Thymus (tissue), 14 donors: ENCODE measurements at places on chromosomes 1 and 21.
A peak's percentile ranks its signal among the peaks of the same experiment; 100 is the strongest.

GRCh38 chr1:215631489-215631888 is 64.4 kb downstream of the KCTD3 start:
- H3K4me3 ChIP-seq = no peak overlapping the region
- no peak for DNase-seq
- no peak overlapping the region for H3K27ac ChIP-seq
- no peaks in the 10 kb centered on the region for H3K36me3 ChIP-seq

DNA sequence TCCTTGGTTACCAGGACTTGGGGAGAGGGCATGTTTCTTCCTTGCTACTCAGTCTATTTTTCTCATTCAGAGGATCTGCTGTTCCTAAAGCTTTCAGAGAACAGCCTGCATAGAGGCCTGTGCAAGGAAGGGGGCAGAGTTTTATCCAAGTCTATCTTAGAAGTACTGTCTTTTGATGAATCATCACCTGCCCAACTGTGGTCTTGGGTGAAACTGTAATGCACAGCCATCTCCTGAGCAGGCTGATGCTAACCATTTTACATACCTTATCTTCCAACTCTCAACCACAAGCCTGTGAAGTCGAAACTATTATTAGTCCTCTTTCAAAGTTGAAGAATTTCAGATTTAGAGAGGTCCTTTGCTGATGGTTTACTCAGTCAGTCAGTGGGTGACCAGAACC is 368.0 kb downstream of the HHAT start:
- H3K4me3 ChIP-seq = no peak overlapping the region
- no peaks in the 10 kb centered on the region for H3K36me3 ChIP-seq
- H3K27me3 ChIP-seq = no peaks in the 10 kb centered on the region

- H3K4me3 ChIP-seq = no peak overlapping the region
- DNase-seq = no peak
- peaks cover 75% of the 10 kb centered on the region for H3K36me3 ChIP-seq
- H3K27ac ChIP-seq = peak overlapping the region; percentile 59
- no peaks in the 10 kb centered on the region for H3K27me3 ChIP-seq
These were observed 15.9 kb downstream of the TMEM63A start for GRCh38 chr1:225866061-225866837.

DNA sequence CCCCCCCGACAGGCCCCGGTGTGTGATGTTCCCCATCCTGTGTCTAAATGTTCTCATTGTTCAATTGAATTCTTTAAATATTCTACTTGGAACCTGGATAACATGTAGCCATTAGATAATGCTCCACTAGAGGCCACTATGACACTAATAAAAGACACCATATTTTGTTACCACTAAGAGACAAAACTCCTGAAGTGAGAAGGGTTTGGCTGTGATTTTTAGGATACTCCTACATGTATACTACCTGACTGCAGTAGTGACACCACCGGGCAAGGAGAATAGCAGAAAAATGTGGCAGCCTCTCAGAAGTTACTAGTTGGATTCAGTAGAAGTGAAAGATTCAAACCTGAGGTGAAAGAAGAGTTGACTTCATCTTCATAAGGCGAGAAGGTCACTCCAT is 36.0 kb downstream of the F5 start:
- H3K4me3 ChIP-seq = no peak overlapping the region
- H3K27me3 ChIP-seq = no peaks in the 10 kb centered on the region
- no peak overlapping the region for H3K27ac ChIP-seq
- H3K4me1 ChIP-seq = no peaks in the 10 kb centered on the region

- H3K27ac ChIP-seq = no peak overlapping the region
- no peaks in the 10 kb centered on the region for H3K36me3 ChIP-seq
- H3K4me1 ChIP-seq = no peaks in the 10 kb centered on the region
- DNase-seq = no peak
These were observed 314.2 kb downstream of the RWDD3 start for GRCh38 chr1:95548211-95548610.

DNA sequence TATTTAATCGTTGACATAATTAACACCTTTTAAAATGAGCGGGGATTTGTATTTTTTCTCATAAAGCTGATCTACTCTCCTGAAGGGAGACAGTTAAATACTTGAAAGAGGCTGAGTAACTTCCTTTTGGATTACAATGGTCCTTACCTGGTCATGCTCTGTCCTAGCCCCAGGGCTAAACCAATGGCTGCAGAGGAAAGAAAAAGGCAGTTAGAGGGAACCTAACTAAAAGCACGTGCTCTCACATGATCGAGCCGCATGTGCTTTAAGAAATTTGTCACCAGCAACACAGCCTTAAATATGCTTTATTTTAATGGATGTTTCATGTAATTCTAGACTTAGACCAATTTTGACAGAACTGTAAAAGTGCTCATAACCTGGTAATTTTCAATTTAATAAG is 132.7 kb downstream of the GPATCH2 start:
- H3K27ac ChIP-seq = no peak overlapping the region
- H3K4me1 ChIP-seq = no peaks in the 10 kb centered on the region
- DNase-seq = no peak
- H3K27me3 ChIP-seq = no peaks in the 10 kb centered on the region

GRCh38 chr1:214383381-214384372 is 102.7 kb downstream of the SMYD2 start:
- no peaks in the 10 kb centered on the region for H3K36me3 ChIP-seq
- H3K27ac ChIP-seq = no peak overlapping the region
- no peak overlapping the region for H3K4me3 ChIP-seq
- H3K27me3 ChIP-seq = no peaks in the 10 kb centered on the region
- H3K4me1 ChIP-seq = no peaks in the 10 kb centered on the region

DNA sequence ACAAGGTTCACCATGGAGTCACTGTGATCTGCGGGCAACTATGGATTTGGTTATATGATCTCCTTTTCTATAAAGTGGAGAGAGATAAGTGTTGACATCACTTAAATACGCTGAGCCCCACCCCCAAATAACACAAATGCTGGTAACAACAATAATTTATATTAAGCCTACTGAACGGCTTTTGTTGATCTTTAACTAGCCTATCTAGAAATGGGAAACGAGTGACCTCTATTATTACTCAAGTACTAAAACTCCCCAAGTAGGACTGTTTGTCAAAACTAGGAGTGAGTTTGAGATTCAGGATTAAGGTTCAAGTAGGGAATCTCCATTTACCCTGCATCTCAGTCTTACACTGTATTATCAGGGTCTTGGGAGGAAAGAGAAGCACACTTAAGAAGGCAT is 52.2 kb downstream of the MAP3K7CL start:
- peak overlapping the region; percentile 57 for H3K27ac ChIP-seq
- H3K36me3 ChIP-seq = no peaks in the 10 kb centered on the region
- no peaks in the 10 kb centered on the region for H3K27me3 ChIP-seq

DNA sequence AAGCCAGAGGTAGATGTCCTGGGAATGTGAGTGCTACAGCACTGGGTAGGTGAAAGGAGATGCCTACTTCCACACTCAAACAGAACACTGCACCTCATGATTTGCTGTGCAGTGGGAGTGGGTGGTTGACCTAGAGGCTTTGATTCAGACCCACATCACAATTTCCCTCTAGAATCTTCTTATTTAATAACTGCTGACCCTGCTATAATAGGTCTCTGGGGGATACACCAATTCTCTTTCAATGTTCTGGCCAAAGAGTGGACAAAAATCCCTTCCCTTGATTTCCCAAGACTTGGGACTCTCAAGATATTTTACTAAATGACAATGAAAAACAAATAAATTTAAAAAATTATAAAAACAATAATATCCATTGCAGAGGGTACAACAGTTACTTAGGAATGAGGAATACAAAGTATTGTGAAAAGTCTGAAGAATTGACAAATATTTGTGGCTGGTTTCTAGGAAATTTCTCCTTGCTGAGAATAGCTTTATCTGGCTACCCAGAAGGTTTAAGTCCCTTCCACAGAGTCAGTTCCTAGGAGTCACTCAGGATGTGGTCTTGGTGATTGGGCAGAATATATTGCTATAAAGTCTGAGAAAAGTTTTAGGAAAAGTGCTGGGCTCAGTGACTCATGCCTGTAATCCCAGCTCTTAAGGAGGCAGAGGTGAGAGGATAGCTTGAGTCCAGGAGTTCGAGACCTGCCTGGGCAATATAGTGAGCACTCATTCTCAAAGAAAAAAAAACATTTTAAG is 2.4 kb upstream of the FCGR2A start:
- H3K27ac ChIP-seq = no peak overlapping the region
- H3K4me1 ChIP-seq = peaks cover 8% of the 10 kb centered on the region
- H3K36me3 ChIP-seq = no peaks in the 10 kb centered on the region

- no peak overlapping the region for H3K27ac ChIP-seq
- no peak for DNase-seq
- no peaks in the 10 kb centered on the region for H3K27me3 ChIP-seq
- H3K4me1 ChIP-seq = no peaks in the 10 kb centered on the region
- no peaks in the 10 kb centered on the region for H3K36me3 ChIP-seq
- no peak overlapping the region for H3K4me3 ChIP-seq
These were observed 264.2 kb downstream of the HMCN1 start for GRCh38 chr1:185998391-185998790.

DNA sequence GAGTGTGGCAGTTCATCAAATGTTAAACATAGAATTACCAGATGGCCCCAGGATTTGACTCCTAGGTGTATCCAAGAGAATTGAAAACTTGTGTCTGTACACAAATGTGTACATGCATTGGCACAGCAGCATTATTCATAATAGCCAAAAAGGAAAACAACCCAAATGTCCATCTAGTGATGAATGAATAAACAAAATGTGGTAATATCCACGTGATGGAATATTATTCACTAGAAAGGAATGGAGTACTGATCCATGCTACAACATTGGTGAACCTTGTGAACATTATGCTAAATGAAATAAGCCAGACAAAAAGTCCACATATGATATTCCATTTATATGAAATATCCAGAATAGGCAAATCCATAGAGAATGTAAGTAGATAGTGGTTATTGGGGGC is 77.7 kb downstream of the RAVER2 start:
- H3K4me1 ChIP-seq = no peaks in the 10 kb centered on the region
- no peak overlapping the region for H3K27ac ChIP-seq
- no peaks in the 10 kb centered on the region for H3K36me3 ChIP-seq

GRCh38 chr1:59819566-59820438 is 5.1 kb downstream of the HOOK1 start:
- peaks cover 7% of the 10 kb centered on the region for H3K4me1 ChIP-seq
- no peaks in the 10 kb centered on the region for H3K36me3 ChIP-seq
- no peak overlapping the region for H3K27ac ChIP-seq

- no peak overlapping the region for H3K4me3 ChIP-seq
- no peaks in the 10 kb centered on the region for H3K27me3 ChIP-seq
- no peak for DNase-seq
- no peak overlapping the region for H3K27ac ChIP-seq
- no peaks in the 10 kb centered on the region for H3K36me3 ChIP-seq
These were observed 63.9 kb upstream of the DISP3 start for GRCh38 chr1:11414926-11415538.

- no peaks in the 10 kb centered on the region for H3K36me3 ChIP-seq
- H3K4me1 ChIP-seq = peaks cover 33% of the 10 kb centered on the region
- H3K27ac ChIP-seq = peak overlapping the region; percentile 96
- DNase-seq = peak; percentile 85
These were observed 17.7 kb upstream of the PTPRC start for GRCh38 chr1:198620951-198621824.

- peak; percentile 27 for DNase-seq
- no peaks in the 10 kb centered on the region for H3K36me3 ChIP-seq
- no peaks in the 10 kb centered on the region for H3K27me3 ChIP-seq
- H3K4me3 ChIP-seq = no peak overlapping the region
- no peak overlapping the region for H3K27ac ChIP-seq
- no peaks in the 10 kb centered on the region for H3K4me1 ChIP-seq
These were observed 186.5 kb downstream of the FASLG start for GRCh38 chr1:172845371-172845770.

DNA sequence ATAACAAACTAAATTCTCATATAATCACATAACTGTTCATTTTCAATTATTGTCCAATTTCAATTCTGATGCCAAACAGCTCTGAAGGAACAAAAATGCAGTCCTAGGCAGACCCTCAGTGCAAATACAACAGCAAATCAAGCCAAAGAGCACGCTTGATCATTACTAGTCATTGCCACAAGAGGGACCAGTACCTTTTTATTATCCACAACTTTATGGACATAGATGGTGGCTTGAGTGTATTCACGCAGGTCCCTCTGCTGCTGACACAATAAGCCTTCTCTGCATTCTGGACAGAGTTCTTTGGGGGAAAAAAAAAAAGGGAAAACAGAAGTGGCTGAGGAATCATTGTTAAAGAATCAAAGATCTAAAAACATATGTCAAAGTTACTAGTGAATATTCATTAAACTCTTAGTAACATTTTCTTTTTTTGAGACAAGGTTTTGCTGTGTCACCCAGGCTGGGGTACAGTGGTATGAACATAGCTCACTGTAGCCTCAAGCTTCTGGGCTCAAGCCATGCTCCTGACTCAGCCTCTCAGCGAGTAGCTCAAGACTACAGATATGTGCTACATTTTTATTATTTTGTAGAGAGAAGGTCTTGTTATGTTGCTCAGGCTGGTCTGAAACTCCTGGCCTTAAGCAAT is 34.3 kb upstream of the RAP1GAP start:
- peaks cover 62% of the 10 kb centered on the region for H3K36me3 ChIP-seq
- no peak overlapping the region for H3K27ac ChIP-seq
- no peak overlapping the region for H3K4me3 ChIP-seq
- H3K4me1 ChIP-seq = no peaks in the 10 kb centered on the region
